Activated CD4-positive, alpha-beta T cell treated with anti-CD3 and anti-CD28 coated beads for 1 hour (primary cell): ENCODE measurements at places on chromosomes 16 and 17.

DNA sequence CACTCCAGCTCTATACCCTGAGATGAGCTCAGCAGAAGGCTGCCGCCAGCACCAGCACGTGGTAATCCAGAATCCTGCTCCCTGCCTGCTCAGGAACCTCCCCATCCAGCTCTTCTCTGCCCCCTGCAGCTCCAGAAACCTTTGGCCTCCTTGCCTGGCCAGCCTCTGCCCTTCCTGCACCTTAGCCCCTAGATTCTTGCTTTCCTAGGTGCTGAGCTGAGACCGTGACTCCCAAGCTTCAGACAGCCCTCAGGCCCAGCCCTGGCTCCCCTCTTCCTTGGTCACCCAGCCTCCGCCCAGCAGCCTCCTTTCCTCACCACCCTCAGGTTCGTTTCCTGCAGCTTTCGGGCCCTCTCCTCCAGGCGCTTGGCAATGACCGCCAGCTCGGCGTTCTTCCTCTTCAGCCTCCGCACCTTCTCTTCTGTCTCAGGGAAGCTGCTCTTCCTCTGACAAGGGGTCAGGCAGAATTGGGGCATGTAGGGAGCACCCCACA is 2.6 kb downstream of the TSPOAP1 start:
- DNase-seq: peak; percentile 12

DNA sequence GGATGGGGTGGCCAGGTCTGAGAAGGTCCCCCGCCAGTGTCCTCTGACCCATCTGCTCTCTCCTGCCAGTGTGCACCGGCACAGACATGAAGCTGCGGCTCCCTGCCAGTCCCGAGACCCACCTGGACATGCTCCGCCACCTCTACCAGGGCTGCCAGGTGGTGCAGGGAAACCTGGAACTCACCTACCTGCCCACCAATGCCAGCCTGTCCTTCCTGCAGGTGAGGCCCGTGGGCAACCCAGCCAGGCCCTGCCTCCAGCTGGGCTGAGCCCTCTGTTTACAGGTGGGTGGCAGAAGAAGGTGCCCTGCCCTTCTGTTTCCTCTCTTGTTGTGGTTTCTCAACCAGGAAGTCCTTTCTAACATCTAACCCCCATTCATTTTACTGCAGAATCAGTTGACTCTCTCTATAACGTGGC is 7.1 kb downstream of the ERBB2 start:
- DNase-seq: no peak

DNA sequence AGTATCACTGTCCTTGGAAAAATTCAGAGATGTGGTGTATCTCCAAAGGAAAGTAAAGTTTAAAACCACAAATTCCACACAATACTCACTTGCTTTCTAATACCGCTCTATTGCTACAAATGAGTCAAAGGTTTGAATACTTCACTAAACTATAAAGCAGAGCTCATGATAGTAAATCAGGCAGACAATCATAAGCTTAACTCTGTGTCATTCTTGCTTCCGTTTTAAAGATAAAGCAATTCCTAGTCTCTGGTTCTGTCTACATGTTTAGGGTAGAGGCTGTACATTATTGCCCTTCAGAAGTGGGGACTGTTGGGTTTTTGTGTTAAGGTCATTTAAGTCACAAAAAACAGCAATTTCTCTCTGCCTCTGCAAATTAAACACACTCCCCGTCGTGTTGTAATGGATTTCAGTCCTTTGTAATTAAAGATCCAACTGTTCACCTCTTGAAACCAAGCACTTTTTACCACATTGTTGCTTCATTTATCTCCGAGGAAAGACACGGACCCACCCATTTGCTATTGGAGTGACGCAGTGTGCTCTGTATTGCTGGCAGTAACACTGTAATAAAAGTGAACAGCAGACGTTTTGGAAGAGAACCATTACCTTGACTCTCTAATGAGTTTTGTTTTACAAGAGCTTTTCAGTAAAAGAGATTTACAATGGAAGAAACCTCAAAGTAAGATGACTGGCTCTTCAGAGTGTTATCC is 83.1 kb upstream of the CNTNAP4 start:
- no peak for DNase-seq

DNA sequence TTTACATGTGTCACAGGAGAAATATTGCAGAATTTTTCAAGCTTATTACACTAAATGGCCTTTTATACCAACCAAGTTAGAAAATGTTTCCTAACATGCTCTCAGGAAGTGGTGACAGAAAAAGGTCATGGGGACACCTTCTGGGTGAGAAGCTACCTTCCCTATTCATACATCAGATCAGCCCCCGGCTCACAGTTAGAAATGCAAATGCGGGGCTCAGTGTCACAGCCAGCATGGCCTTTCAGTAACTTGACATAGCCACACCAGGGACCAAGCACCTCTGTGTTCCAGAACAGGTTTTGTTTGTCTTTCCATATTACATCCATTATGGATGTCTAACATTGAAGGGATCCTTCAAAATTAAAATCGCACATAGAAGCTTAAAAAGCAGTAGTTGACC is 59.5 kb downstream of the CHD9NB start:
- DNase-seq: no peak

GRCh38 chr17:83050651-83051395 is 28.6 kb upstream of the METRNL start:
- DNase-seq: no peak

- no peak for DNase-seq
Measured at GRCh38 chr17:63929860-63930766, 2.0 kb downstream of the CD79B start.

GRCh38 chr17:55870044-55870443 is 119.2 kb downstream of the PCTP start:
- DNase-seq: no peak

DNA sequence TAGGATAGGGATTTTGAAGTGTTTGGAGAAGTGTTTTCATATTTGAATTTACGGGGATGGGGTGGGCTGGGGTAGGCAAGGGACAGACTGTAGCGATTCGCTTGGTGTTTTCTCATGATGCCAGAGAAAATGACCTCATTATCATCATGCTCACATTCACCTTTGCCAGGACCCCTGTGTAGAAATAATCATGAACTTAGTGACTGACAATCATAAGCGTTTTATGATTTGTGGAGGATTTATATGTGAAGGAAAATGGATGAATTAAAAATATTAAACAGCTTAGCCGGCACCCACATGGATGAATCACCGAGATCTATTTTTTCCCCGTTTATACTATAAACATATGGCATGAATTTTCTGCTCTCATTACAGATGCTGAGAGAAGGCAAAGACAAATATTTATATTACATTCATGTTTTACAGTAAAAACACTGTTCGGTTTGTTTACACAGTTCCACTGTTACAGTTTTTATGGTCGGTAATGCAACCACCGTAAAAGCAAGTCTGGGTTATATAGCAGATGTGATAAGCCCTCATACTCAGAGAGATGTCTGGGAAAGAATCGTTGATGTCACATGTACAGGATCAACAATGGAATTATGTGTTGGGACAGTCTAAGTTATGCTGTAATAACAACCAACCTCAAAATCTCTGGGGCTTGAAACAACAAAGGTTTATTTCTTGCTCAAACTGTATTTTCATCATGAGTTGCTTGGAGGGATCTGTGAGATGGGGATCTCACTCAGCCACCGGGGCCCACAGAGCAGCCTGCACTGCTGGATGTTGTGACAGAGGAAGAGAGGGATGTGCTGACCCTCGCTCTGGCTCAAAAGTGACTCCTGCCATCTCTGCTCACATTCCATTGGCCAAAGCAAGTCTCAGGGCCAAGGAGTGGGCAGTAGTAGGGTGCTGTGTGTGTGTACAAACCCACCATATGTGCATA is 85.1 kb downstream of the WWOX start:
- no peak for DNase-seq

DNA sequence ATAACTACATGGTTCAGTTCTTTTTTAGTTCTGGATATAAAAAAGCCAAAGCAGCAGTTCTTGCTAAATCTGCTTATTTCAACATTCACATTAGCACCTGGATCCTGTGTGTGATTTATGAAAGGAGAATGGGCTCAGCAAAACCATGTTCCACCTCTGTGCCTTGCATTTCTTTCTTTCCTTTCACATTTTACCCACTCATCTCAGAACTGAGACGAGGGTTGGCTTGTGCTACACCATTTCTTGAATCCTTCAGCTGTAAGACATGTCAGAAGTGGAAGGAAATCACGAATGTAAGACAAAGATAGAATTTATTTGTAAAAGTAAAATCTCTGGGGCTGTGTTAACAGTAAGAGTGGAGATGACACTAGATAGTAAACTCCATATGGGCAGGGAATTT is 1.2 kb upstream of the UTP6 start:
- no peak for DNase-seq

DNA sequence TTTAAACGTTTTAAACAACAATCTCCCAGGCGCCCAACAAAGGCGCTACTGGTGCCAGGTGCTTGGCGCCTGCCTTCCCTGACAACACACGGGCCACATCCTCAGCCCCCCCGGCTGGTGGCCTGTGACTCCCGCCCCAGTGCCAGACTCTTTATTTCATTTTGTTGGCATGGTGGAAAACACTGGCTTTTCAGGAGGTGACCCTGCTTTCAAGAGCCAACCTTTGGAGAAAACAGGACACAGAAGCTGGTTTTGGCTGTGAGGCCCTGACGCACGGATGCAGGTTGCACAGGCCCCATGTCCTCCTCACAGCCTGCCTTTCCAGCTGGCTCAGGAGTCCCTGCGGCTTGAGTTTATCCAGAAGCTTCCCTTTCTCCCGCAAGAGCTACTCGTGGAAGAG is 100.0 kb downstream of the METRNL start:
- no peak for DNase-seq

- no peak for DNase-seq
Measured at GRCh38 chr16:84807776-84808175, 12.0 kb upstream of the CRISPLD2 start.

DNA sequence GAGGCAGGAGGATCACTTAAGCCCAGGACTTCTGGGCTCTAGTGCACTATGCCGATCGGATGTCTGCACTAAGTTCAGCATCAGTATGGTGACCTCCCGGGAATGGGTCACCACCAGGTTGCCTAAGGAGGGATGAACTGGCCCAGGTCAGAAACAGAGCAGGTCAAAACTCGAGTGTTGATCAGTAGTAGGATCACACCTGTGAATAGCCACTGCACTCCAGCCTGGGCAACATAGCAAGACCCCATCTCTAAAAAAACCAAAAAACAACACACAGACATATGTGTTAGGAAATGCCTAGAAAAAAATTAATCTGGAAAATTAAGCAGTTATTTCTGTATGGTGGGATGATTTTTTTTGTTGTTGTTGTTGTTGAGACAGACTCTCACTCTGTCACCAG is 127.0 kb downstream of the RAB11FIP4 start:
- no peak for DNase-seq

- no peak for DNase-seq
Measured at GRCh38 chr16:7137560-7138330, 194.9 kb upstream of the RBFOX1 start.

GRCh38 chr17:2608350-2608913 is 15.0 kb downstream of the PAFAH1B1 start:
- no peak for DNase-seq

DNA sequence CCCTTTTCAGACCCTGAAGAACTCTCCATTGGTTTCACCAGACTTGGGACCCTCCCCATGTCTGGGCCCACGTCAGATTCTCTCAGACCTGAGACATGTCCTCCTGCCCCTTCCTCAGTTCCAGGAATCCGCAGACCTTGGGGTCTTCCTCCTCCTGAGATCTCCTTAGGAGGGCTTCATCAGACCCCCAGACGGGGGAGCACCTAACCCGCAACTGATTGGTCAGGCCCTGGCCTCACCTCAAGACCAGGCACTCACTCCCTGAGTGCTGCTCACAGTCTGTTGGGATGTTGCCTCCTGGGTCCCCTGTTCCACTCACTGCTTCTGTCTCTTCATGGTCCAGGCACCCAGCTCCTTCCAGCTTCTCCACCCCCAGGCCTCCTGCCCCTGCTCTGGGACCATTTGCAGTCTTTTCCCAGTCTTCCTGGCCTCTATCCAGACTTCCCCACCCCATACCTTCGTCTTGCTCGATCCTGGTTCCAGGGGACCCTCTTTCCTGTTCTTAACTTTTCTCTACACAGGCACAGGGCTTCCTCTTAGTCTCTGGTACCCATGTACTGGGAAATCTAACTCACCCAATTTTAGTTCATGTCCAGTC is 1.2 kb downstream of the GID4 start:
- no peak for DNase-seq

- no peak for DNase-seq
Measured at GRCh38 chr16:1426734-1427471, 4.0 kb upstream of the PERCC1 start.

- no peak for DNase-seq
Measured at GRCh38 chr16:3113765-3114479, 1.5 kb downstream of the ZNF205 start.

GRCh38 chr16:22192261-22193062 is 13.6 kb upstream of the EEF2K start:
- peak; percentile 53 for DNase-seq

DNA sequence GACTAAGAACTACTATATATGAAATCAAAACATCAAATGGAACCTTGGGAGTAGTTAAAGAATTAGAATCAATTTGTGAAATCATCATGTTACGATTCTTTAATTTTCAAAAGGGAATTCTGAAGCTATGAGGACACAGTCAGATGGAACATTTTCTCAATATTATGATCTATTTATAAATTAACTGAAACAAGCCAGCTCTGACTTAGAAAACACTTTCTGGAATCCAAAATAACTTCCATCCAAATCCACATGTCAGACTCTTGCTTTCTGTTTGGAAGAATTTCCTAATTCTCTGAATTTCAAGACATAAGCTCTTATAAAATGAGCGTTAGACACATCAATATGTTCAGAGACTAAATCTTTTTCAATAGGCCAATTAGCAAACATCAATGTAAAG is 737.7 kb upstream of the SOX9 start:
- DNase-seq: no peak

DNA sequence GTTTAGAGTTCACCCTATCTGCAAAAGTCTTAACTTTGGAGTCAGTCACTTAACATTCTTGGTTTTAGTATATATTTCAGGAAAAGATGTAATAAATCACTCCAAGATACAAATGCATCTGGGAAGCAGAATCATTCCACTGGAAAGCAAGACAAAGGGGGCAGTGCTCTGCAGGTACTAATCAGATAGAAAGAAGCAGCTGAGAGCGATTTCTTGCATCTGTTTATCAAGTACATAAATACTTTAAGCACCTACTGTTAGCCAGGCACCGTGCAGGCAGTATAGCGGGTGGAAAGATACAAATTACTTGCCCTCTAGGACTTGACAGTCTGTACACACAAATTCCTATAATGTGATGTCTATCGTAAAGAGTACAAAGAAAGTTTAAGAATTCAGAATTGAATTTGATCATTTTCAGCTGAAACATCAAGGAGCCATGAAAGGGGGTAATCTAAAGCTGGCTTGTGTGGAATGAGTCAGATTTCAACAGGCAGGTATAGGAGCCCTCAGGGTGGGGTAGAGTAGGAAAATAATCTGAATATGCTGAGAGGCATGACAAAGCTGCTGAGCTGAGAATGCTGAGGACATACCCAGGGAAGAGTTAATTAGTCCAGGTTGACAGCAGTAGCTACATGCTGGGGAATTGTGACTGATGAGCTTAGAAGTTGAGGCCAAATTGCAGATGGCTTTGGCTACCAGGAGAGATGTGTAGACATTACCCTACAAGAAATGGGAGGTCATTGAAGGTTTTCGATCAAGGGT is 110.2 kb downstream of the CA10 start:
- DNase-seq: no peak
